HT1080 (cell line): ENCODE measurements at places on chromosomes 2 and 18.

GRCh38 chr18:54359233-54359632, 1.5 kb downstream of the C18orf54 start:
- no peak for DNase-seq

DNA sequence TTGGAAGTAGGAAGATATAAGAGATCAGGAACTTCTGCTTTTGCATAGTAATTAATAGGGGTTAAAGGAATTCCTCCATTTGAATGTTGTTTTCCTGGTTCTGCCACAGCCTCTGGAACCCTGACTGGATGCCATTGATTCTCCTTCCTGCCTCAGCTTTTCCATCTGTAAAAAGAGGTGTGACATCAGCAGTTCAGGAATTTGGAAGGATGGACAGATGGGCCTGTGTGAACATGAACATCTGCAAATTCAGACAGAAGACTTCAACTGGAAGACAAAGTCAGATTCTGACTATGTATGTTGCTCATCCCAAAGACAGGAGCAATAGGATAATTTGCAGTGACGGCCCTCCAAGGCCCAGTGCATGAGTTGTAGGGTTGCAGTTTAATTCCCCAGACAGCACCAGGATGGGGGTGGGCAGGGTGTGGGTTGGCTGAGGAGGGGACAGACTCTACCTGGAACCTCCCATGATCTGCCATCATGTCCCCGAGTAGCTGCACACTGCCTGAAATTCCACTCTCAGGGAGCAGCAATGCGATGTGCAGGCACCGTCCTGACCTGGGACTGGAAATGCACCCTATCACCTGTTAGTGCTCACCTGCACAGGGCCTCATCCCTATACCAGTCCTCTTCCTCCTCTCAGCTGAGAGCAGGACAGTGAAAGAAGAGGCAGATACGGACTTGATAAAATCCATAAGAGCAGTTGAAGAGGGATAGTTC, 98.9 kb upstream of the EPAS1 start:
- no peak for DNase-seq

GRCh38 chr2:191637182-191638078, 40.5 kb upstream of the NABP1 start:
- DNase-seq, result peak; percentile 81

- no peak for DNase-seq
These were observed 120.2 kb downstream of the FEZ2 start for GRCh38 chr2:36477746-36478145.

GRCh38 chr18:2854875-2855274, 8.1 kb downstream of the EMILIN2 start:
- DNase-seq, result no peak

DNA sequence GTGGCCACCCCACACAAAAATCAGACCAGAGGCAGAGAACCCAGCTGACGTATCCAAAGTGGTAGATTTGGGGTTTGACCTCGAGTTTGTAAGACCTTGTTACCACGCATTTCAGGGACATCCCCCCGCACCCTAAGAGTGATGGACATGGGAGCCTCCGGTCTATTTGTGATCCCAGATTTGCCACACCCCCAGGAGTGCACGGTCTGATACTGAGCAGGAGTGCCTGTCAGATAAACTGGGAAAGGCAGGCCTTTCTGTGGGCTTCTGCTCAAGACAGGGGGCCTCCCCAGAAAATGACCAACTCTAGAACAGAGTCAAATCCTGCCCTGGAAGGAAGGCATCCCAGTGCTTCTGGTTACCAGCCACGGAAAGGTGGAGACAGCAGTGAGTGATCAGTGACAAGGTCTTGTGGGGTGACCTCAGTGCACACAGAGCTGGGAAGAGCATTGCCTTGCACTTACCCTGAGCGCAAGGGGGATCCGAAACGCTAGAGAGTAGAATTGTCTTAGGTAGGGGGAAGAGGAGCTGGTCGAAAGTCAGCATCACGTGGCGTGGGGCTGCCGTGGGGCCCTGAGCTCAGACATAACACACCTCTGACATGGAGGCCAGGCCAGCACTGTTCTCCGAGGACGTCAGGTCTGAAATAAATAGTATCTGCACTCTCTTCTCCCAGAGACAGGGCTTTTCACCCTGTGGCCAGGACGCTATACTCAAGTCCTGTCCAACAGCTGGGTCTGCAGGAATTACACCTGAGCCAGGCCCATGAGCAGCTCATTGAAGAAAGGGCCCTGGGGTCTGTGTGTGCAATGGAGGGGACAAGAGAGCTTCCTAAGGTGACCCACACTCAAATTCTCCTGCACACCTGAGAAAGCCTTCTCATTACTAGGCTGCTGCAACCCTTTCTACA, 242.4 kb upstream of the SALL3 start:
- DNase-seq, result no peak

GRCh38 chr18:56377231-56377630, 261.2 kb downstream of the TXNL1 start:
- no peak for DNase-seq

DNA sequence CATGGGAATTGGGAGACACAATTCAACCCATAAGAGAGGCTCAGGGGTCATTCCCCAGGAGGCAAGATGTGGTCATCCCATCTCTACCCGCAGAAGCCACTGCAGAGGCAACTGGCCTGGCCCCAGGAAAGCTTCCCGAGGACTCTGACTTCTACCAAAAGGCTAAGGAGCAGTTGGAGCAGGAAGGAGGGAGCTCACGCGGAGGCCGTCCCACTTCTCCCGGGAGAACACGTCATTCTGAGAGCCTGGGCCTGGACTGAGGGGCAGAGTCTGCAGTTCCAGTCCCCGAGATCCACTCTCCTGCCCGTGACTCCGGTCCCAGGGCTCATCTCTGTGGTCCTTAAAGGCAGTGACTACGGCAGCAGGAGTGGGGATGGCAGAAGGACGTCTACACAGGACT, 69.0 kb upstream of the TAF1B start:
- no peak for DNase-seq

- DNase-seq, result no peak
These were observed 55.4 kb upstream of the ZNF396 start for GRCh38 chr18:35432565-35433001.

- no peak for DNase-seq
These were observed 447.6 kb upstream of the POU3F3 start for GRCh38 chr2:104406261-104406726.

- DNase-seq, result no peak
These were observed 56.9 kb upstream of the ZNF397 start for GRCh38 chr18:35183886-35184285.

GRCh38 chr2:241701149-241701398, 765 bp upstream of the ING5 start:
- no peak for DNase-seq

DNA sequence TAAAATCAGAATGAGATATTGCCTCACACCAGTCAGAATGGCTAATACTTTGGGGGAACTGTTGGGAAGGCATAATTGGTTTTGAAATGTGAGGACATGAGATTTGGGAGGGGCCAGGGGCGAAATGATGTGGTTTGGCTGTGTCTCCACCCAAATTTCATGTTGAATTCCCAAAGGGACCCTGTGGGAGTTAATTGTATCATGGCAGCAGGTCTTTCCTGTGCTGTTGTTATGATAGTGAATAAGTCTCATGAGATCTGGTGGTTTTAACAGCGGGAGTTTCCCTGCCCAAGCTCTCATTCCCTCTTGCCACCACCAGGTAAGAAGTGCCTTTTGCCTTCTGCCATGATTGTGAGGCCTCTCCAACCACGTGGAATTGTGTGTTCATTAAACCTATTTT, 59.6 kb downstream of the CSRNP3 start:
- peak; percentile 43 for DNase-seq

DNA sequence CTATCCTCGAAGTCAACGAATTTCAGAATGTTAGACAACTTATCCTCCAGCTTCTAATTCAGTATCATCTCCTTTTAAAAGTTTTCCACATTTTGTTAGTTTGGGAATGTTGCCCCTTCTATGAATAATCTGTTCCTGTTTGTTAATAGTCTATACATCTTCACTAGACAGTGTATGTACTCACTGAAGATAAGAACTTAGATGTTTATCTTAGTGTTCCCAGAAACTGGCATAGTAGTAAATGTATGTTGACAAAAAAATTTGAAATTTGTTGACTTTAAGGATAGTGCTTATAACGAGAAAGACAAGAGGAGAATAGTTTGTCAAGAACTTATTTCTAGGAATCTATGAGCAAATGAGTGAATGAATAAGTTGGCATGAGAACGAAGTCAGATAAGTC, 162.0 kb upstream of the GULP1 start:
- DNase-seq, result no peak

GRCh38 chr2:1873343-1873742, 129.0 kb upstream of the PXDN start:
- DNase-seq, result no peak

GRCh38 chr2:135960656-135961551, 24.5 kb downstream of the DARS1 start:
- no peak for DNase-seq

DNA sequence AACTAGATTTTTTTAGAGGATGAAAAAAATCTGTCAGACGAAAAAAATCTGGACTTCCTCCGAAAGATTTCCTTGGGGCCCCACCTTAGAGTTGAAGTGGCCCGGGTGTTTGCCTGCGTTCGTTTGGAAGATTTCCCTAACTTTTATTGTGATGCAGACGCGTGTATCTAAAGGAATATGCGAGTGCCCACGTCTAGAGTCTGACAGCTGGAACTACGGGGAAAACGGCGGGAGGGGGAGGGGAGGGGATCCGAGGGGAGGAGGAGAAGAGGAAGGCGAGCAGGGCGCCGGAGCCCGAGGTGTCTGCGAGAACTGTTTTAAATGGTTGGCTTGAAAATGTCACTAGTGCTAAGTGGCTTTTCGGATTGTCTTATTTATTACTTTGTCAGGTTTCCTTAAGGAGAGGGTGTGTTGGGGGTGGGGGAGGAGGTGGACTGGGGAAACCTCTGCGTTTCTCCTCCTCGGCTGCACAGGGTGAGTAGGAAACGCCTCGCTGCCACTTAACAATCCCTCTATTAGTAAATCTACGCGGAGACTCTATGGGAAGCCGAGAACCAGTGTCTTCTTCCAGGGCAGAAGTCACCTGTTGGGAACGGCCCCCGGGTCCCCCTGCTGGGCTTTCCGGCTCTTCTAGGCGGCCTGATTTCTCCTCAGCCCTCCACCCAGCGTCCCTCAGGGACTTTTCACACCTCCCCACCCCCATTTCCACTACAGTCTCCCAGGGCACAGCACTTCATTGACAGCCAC, 2.4 kb upstream of the SP9 start:
- DNase-seq, result no peak

DNA sequence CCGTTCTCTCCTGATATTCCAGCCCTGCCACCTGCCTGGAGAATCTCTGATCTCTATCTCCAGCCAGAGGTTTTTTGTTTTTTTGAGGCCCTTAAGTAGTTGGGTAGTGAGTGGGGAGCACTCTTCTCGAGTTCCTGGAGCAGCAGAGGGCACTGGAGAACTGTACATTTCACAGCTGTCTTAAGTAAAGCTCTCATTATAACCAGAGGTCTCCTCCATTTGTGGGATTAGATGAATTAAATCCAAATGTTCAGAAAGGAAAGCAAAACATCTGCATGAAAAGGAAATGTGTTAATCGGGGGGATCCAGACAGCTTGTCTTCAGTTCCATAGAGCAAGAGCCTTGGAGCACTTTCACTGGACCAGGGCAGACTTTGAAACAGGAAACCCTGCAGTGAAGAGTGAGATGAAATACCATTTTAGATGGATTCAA, 32.8 kb downstream of the AOX1 start:
- DNase-seq, result peak; percentile 47

- DNase-seq, result no peak
These were observed 70.0 kb downstream of the ACOXL start for GRCh38 chr2:110802208-110802932.

- no peak for DNase-seq
These were observed 21.0 kb downstream of the MROH2A start for GRCh38 chr2:233799087-233799665.

DNA sequence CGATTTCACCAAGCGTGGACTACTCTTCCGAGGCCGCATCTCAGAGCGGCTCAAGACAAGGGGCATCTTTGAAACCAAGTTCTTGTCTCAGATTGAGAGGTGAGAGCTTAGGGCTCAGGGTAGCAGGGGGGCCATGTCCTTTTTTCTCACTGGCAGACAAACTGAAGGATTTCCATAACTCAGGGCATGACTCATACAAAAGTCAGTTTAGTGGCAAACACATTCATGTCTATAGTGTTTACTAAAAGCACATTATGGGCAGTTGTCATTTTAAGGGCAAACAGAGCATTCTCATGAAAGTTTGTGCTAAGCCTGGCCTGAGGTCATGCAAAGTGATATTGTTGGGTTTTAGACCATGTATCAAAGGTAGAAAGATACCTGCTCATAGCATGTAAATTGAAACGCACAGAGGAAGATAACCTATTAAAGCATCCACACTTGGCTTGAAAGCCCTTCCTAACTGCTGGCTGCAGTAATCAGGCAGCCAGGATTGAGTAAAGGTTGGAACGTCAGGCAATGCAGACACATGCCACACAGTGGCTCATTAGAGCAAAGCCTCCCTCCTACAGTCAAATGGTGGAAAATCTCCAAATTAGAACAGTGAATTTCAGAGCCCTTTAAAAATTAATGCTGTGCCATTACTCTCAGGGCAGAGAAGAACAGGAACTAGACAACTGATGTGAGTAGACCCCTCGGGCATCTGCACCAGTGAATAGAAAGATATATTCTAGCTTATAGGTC, 54.2 kb downstream of the HK2 start:
- DNase-seq, result peak; percentile 40

DNA sequence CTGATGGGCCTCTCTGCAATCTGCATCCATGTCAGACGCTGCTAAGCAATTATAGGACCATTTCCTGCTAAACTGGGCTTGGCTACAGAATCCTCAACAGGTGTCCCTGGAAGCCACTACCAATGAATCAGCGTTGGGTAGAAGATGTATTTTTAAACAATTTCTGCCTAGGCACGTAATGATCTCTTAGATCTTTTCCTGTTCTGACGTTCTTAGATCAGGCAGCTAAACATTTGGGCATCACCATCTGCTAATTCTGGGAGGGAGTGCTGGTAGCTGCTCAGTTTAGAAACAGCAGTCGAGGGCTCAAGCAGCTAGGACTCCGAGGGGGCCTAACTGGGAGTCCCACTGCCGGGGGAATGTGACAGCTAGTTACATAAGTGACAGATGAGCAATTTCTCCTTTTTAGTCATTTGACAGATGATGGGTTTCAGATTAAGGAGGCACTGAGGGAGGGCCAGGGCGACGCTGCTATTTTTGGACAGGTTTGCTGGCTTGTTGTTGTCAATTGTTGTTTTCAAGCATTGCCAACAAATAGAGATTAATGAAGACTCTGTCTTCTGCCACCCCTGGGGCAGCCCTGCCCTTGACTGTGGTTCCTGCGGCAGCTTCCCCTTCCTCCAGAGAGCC, 92.7 kb downstream of the MRO start:
- no peak for DNase-seq

GRCh38 chr2:219684721-219685689, 57.6 kb downstream of the SLC4A3 start:
- peak; percentile 84 for DNase-seq
